ENCODE measurements at places on chromosomes 6 and 20.
A peak's percentile ranks its signal among the peaks of the same experiment; 100 is the strongest.

DNA sequence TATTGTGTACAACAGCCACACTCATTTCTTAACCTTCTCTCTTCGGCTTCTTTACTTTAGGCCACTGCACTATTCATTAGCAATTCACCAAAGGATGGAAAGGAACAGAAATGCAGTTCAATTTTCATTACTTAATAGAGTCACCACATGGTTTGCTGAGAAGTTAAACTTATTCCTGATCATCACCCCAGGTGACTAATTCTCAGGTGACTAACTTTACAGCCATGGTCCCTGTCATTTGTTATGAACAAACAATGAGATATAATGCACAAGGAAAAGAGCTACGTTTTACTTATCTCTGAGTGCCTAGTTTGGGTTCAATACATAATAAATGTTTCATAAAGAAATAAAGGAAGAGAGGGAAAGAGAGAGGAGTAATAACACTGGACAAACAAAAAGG lies 45.8 kb upstream of the DST start:
- DNase-seq = no peak

DNA sequence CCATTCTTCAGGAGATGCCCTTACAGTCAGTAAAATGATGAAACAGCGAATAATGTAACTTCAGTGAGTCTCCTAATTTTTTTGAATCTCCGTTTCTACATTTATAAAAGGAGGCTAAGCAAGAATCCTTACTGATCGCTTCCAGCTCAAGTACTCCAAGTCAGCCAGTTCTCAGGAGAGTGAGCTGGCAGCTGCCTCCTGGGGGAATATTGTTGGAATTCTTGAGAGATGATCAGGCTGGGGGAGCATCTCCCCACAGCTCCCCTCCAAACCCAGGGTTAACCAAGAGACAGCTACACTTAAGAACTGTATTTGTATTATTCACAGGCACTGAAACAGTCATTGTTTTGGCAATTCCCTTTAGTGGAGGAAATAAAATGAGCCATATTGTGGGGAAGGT lies 89.1 kb upstream of the PCSK2 start:
- DNase-seq = no peak

- DNase-seq = no peak
Observed at GRCh38 chr6:138160329-138161087, 1.2 kb upstream of the ARFGEF3 start.

DNA sequence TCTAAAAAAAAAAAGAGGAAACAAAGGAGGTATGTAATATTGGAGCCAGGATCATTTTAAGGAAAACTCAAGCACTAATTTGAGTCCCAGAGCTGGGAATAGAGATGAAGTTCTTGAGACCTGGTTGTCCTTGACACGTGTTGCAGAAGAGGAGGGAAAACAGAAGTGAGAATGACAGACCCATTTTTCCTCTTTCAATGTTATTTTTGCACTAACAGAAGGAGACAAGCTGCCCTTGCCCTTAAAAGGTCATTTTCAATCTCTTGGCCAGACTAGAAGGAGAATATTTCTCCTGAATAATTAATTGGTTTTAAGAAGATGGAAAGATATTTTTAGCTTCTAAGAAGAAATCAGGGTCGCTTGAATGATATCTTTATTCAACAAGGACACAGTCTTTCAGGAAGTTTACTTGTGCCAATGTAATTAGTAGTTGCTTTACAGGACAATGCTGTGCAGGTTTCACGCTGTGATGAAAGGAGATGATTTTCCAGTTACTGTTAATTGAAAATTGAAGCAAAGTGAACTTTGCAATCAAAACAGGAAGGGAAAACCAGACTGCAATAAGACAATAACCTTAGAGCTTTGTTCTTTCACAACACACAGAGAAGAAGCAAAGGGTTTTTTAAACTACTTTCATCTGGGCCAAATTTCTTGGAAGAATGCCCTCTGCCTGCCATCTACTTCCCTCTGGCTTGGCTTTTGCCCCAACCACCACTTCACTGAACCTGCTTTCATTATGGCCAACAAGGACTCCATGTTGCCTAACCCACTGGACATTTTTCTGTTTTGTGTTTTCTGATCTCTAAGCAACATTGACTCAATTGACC lies 107.8 kb upstream of the SHLD1 start:
- no peak for DNase-seq

DNA sequence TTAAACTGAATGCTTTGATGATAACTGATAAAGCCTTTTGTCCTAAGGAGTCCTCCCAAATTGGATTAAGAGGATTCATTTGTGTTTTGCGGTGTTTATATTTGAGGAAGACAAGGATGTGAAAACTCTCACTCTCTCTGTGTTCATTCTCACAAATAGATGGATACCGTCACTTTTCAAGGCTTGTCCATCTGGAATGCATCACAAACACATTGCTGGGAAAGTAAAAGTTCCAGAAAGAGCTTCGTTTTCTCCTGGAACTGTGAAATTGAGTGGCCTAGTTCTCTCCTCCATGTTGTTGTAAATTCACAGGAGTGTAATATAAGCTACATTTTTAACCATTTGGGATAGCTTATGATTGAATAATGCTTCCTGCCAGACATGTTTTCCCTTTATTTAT lies 581.6 kb upstream of the FLRT3 start:
- DNase-seq = no peak

DNA sequence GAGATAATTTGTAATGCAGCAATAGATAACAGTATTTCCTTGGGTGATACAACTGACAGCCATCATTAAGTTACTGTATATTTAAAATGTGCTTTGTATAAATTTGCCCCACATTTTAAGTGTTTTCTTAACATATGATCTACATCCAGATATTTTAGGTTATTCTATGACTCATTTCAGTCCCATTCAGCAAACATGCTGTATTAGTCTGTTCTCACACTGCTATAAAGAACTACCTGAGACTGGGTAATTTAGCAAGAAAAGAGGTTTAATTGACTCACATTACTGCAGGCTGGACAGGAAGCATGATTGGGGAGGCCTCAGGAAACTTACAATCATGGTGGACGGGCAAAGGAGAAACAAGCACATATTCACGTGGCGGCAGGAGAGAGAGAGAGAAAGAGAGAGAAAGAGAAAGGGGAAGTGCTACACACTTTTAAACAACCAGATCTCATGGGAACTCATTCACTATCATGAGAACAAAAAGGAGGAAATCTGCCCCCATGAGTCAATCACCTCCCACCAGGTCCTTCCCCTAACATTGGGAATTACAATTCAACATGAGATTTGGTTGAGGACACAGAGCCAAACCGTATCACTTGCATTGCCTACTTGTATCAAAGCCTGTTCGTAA lies 9.6 kb upstream of the CHD6 start:
- no peak for DNase-seq

DNA sequence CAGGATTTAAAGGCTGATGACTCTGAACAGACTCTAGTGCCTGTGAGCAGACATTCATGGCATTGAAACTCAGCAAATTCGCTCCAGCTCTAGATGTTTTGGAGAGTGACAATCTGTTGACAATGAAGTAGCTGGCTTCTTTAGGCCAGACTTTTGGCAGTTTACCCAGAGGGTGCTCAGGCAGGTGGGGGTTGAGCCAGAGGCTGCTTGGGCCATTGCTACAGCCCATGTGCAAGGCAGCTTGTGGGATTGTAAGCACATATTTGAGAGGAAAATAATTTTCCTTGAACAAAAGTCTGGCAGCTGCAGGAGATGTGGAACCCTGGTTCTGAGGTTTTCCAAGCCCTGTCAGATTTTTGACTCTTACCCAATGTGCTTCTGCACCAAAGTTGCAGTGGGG lies 311.6 kb downstream of the CDC5L start:
- DNase-seq = no peak

GRCh38 chr6:100899202-100899601 lies 18.1 kb upstream of the ASCC3 start:
- DNase-seq = no peak

GRCh38 chr20:19648024-19648423 lies 110.0 kb upstream of the RIN2 start:
- DNase-seq = no peak

GRCh38 chr6:12051861-12052368 lies 39.8 kb downstream of the HIVEP1 start:
- DNase-seq = no peak

GRCh38 chr20:645318-646106 lies 7.5 kb downstream of the SRXN1 start:
- DNase-seq = peak; percentile 70

- peak; percentile 75 for DNase-seq
Observed at GRCh38 chr20:31560746-31561598, 44.1 kb upstream of the ID1 start.

- DNase-seq = no peak
Observed at GRCh38 chr6:73791336-73791735, 95.3 kb downstream of the CD109 start.

DNA sequence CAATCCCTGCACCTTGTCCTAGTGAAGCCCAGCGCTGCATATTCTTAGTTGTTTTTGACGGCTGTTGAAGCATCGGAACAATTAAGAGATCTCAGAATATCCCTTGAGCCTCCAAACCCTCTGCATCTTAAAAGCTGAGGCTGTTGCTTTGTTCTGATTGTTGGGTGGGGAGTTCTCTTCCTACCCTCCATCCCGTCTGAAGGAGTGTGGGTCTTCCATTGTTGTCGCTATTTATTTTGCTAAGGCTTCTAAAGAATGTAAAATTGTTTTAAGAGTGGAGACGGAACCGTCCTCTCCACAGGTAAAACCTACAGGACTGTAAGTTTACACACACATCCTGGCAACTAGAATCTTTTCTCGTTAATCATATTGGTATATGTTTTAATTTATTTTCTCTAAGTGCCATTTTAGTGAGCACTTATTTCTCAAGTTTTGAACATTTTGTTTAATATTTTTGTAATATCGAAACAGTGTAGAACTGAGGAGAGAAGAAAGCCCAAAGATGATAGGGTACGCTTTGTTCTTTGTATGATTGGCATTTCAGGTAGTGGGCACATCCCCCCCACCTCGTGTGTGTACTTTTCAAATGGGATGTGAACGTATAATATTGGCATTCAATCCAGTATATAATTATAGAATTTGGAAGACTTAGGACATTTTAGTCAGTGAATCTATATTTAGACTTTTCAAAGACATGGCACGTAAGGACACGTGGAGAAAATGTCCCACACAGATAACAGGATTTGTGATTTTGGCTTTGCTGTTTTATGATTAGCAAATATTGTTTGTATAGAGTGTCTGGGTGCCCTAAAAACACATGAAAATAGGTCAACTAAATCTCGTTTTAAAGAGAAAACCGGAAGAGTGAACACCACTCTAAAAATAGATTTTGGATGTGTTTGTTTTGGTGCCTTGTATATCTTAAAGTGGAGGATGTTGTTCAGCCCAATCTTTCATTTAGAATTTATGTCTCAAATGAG lies 1.3 kb downstream of the RNF146 start:
- DNase-seq = no peak

GRCh38 chr6:130362128-130362527 lies 3.7 kb upstream of the TMEM200A start:
- DNase-seq = no peak

DNA sequence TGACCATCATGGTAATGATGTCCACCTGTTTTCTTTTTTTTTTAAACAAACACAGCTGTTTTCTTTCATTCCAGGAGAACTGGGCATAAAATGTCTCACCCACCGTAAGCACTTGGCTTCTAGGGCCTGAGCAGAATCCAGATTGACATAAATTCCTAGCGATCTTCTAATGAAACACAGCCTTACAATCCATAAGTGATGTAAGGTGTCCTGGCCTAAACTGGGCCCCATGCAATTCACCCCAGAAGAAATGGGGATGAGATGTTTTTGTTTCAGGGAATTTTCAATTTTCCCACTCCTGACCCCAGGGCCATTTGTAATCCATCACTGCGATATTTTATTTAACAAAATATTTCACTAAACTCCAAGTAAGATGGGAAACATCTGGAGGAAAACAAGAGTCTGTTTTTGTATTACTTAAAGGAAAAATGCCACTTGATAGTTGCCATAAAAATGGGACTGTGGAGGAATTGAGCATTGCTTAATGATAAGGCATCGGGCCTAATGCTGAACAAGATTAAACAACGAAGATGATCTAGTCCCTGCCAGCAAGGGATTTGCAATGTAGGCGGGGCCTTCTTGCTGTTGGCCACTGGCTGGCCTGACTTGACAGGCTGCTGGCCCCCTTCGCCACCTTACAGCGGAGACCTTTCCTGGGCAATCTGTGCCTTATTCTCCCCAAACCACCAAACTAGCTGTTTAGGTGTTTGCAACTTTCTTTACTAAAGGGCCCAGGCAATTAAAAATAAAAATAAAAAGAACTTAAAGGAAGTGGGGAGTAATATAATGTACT lies 183.7 kb downstream of the CD109 start:
- no peak for DNase-seq

DNA sequence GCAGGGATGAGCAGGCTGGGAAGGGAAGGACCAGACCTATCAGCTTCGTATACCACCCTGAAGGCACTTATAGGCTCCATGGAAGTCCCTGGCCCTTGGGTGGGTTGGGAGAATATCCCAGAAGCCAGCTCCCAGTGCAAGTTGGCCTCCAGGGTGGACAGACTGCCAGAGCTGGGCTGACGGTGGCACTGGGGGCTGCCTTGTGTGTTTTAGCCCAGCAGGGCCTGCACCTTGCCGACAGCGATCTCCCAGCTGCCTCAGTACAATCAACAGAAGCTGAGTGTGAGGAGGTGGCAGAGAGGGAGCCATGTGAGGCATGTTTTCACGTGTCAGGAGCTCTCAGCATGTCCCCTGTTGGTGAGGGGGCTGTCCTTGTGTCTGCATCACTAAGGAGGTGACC lies 159.5 kb downstream of the VEGFA start:
- DNase-seq = no peak

- no peak for DNase-seq
Observed at GRCh38 chr6:166512567-166512966, 73.9 kb downstream of the RAMACL start.

- no peak for DNase-seq
Observed at GRCh38 chr6:39004801-39005200, 43.8 kb upstream of the GLP1R start.

DNA sequence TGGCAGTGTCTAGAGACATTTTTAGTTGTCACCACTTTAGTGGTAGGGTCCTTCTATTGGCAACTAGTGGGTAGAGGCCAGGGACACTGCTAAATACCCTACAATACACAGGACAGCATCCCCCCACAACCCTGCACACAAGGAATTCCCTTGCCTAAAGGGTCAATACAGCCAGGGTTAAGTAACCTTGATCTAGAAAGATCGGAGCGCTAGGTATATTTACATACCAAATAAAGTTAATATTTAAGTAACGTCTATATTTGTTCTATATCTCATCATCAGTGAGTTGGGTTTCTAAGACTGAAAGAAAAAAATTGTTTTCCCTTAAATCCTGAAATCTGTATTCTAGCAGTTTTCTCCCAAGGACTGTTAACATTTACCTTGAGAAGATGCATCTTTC lies 16.1 kb downstream of the BFSP1 start:
- no peak for DNase-seq
